Activated gamma-delta T cell treated with Interleukin-2 at 50 U/mL for 16 hours (primary cell): ENCODE measurements at places on chromosomes 1 and 21.

DNA sequence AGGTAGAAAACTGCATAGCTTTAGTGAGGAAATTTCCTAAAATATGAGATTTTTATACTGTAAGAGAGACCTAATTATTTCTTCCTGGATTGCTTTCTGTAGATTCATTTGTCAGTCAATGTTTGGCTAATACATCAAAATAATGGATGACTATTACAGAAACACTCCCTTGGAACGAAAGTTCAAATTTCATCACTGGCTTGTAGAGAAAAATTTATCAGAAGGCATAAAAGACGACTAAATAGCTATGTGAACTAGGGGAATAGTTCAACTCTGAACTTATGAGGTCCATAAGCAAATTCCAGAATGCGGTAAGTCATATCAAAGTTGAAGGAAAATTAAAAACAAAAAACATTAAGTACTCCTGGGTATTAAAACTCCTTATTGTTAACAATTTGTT lies 36.0 kb downstream of the WNT2B start:
- DNase-seq = no peak

DNA sequence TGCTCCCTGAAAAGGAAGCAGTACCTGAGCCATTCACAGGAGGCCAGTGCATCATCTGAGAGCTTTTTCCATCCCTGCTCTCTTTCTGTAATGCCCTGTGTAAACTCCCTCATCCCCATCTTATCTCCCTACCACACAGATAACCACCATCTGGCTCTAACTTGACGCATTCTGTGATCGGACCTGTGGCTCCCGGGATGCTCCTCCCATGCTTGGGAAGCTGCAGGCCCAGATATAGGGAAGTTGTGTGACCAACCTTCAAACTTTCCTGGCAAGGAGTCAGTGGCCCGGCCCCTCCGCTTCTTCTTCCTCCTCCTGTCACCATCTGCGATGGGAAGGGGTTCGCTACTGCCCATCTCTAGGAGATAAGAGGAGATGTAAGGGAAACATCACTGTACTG lies 21.1 kb downstream of the MKNK1 start:
- DNase-seq = no peak

DNA sequence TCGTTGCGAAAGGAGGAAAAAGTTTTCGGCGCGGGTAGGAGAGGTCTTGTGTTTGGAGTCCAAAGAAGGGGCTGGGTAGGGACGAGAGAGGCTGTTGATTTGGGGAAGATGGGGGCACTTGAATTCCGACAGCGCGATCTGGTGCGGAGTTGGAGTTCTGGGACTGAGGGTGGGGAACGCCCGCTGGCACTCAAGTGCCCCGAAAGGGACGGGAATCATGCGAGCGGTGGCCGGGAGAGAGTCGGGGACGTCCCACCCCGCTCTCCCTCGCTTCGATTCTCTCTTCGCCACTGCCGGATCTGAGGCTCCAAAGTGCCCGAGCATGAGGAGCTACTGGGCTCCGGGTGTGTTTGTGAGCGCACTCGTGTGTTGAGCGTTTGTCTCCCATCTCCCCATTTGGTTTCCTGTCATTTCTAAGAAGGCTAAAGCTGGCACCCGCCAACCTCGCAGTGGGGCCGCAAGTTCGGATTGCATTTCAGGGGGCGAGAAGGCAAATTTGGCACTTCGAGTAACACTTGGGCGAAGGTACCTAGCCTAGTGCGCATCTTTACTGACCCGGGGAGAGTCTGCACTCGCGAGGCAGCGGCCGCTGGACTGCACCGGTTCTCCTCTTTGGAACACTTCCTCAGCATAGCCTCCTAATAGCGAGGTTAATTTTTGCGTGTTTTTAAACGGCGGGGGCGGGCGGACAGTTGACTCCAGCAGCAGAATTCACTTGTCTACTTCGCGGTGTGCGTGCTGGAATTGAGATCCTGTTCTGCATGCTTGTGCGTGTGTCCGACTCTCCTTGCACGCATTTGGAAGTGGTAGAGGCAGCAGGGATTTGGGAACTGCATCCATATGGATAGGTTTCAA lies 1.2 kb downstream of the CHRM3 start:
- DNase-seq = no peak

DNA sequence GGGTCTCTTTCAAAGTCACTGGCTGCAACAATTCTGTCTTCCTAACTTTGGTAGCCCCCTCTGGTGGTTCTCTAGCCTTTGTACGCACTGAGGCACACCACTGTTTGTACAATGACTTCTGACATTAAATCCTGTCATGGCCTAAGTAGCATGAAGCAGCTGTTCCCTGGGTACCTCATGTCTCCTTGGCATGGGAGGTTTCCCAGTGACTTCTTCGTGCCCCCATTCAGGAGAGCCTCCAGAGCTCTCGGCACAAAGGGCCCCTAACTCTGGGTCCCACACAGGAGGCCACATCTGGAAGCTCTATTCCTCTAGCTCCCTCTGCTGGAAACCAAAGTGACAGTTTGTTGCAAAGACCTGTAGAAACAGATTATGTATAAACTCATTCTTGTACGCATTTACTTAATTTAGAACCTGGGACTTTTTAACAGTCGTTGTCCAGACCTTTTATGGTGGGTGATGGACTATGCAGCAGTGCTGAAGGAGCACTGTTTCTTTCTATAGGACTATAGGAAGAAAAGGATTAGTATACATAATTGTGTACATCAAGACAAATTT lies 13.4 kb downstream of the SWT1 start:
- peak; percentile 28 for DNase-seq

- no peak for DNase-seq
Observed at GRCh38 chr1:22273686-22274681, 131.1 kb upstream of the WNT4 start.

- no peak for DNase-seq
Observed at GRCh38 chr1:112256411-112256810, 139.6 kb upstream of the CTTNBP2NL start.

- no peak for DNase-seq
Observed at GRCh38 chr21:46545363-46545762, 59.5 kb downstream of the S100B start.

- no peak for DNase-seq
Observed at GRCh38 chr1:93749487-93749886, 67.8 kb upstream of the BCAR3 start.

- no peak for DNase-seq
Observed at GRCh38 chr1:196344453-196344852, 263.8 kb downstream of the KCNT2 start.

- no peak for DNase-seq
Observed at GRCh38 chr1:86861424-86861823, 52.5 kb downstream of the SELENOF start.
